ENCODE measurements at places on chromosomes 6 and 20.

GRCh38 chr6:116406678-116407345, 36.1 kb downstream of the DSE start:
- DNase-seq, result peak; percentile 90

DNA sequence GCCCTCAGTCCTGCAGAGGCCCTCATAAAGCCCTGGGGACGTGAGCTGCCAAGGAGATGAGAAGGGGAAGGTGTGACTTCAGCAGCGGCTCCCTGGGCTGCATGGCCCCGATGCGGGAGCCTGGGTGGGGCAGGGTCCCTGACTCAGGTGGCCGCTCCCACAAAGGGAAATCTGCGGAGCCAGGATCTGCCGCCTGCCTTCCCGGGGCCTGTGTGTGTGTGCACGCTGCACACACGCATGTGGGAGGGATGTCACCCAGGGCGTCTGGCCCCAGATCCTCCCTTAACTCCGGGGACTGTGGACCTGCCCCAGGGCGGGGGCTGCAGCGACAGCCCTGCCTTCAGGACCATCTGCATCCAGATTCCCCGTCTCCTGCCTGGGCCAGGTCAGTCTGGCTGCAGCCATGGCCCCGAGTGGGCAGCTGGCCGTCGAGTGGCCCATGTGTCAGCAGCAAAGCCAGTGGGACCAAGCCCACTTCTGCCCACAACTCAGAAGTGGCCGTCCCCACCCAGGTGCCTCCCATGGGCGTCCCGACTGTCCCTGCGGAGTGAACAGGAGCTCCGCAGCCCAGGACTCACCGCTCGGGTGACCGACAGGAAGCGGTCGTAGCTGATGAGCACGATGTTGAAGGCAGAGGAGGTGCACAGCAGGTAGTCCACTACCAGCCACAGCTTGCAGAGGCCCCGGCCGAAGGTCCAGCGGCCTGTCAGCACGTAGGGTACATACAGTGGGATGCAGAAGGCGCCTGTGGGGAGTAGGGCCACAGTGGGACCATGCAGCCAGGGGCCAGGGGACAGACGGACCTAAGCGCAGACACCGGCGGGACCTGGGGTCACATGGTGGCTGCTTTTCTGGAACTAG, 1.9 kb downstream of the HRH3 start:
- no peak for DNase-seq

- DNase-seq, result no peak
Measured at GRCh38 chr20:57785061-57785460, 75.2 kb upstream of the PMEPA1 start.

GRCh38 chr20:49103019-49103418, 56.9 kb downstream of the CSE1L start:
- no peak for DNase-seq

GRCh38 chr20:50223039-50224005, 32.7 kb downstream of the CEBPB start:
- DNase-seq, result no peak

DNA sequence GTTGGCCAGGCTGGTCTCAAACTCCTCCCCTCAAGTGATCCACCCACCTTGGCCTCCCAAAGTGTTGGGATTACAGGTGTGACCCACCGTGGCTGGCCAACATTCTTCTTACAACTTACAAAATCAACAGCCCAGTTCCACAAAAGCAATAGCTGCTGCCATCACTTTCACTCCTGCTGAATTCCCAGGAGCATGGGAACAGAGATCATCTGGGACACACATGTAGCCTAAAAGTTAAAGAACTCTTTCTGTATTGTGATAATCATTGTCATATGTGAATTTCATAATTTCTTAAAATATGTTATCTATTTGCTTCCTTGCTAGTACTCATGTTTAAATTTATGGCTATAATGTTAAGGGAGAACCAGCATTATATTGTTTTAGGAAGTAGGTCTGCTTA, 51.7 kb downstream of the NCOA6 start:
- peak; percentile 35 for DNase-seq

GRCh38 chr6:27791182-27791943, 120.8 kb downstream of the OR2B2 start:
- DNase-seq, result peak; percentile 85

- no peak for DNase-seq
Measured at GRCh38 chr6:127291495-127291894, 24.8 kb downstream of the RNF146 start.

GRCh38 chr6:36821581-36822335, 17.5 kb downstream of the CPNE5 start:
- DNase-seq, result no peak

Data from fibroblast of upper back skin (primary cell).